ENCODE measurements at places on chromosomes 16 and 17.

DNA sequence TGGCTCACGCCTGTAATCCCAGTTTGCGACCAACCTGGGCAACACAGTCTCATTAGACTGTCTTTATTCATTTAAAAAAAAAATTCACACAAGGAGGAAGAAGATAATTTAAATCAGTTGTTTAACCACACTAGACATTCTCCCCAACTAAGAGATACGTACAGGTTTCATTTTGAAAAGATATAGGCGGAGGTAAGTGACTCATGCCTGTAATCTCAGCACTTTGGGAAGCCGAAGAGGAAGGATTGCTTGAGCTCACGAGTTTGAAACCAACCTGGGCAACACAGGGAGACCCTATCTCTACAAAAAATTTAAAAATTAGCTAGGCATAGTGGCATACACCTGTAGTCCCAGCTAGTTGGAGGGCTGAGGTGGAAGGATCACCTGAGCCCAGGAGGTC lies 5.3 kb downstream of the CMTM4 start:
- no peak for DNase-seq

GRCh38 chr16:60329108-60329507 lies 1595.0 kb upstream of the GOT2 start:
- DNase-seq = no peak

DNA sequence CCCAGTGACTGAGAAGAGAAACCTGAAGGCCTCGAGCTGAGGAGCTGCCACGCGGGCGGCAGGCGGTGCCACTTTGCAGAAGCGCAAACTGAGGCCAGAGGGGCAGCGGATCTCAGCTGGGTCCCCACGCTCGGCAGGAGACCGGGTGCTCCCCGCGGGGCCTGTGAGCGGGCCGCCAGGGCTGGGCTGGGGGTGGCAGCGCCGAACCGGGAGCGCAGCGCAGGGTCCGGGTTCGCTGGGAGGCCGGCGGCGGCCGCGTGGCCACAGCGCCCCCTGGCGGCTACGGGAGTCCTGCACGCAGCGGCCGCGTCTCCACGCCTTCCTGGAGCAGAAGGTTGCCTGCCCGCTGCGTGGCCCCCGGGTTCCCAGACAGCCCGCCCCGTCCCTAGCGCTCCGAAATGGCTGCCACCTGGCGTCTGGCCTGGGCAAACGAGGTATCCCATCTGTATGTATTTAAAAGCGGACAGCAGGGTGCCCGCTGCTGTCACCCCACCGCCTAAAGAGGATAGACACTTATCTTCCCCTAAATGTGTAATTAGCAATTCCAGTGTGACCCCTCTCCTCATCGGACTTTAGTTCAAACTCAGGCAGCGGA lies 96.1 kb upstream of the CDH5 start:
- peak; percentile 36 for DNase-seq

GRCh38 chr17:50361561-50362480 lies 11.2 kb downstream of the MRPL27 start:
- peak; percentile 52 for DNase-seq

- no peak for DNase-seq
These were observed 32.7 kb downstream of the DBNDD1 start for GRCh38 chr16:89986600-89986999.

GRCh38 chr16:1470481-1471251 lies 4.2 kb downstream of the CLCN7 start:
- DNase-seq = no peak

- no peak for DNase-seq
These were observed 193.7 kb upstream of the TBX2 start for GRCh38 chr17:61205931-61206330.

GRCh38 chr16:84531671-84532111 lies 27.2 kb upstream of the MEAK7 start:
- DNase-seq = no peak

DNA sequence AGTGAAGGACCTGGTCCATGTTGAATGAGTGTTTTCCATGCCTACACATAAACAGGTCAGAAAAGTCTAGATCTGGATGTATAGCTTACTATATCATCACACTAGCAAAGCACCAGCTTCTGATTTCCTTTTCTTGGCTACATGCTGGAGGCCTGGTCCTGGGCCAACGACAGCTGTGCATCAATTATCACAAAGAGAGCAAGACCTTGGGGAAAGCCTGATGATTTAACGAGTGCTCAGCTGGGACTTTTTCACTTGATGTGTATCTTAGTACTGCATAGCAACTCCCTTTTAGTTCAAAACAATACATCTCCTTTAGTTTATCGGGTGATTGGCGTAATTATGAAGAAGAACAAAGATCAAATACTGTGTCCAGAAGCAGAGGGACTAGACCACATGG lies 358.2 kb downstream of the KIF2B start:
- DNase-seq = no peak

GRCh38 chr16:49782405-49782804 lies 73.5 kb downstream of the ZNF423 start:
- DNase-seq = no peak

GRCh38 chr16:1610899-1611632 lies 806 bp downstream of the IFT140 start:
- no peak for DNase-seq

DNA sequence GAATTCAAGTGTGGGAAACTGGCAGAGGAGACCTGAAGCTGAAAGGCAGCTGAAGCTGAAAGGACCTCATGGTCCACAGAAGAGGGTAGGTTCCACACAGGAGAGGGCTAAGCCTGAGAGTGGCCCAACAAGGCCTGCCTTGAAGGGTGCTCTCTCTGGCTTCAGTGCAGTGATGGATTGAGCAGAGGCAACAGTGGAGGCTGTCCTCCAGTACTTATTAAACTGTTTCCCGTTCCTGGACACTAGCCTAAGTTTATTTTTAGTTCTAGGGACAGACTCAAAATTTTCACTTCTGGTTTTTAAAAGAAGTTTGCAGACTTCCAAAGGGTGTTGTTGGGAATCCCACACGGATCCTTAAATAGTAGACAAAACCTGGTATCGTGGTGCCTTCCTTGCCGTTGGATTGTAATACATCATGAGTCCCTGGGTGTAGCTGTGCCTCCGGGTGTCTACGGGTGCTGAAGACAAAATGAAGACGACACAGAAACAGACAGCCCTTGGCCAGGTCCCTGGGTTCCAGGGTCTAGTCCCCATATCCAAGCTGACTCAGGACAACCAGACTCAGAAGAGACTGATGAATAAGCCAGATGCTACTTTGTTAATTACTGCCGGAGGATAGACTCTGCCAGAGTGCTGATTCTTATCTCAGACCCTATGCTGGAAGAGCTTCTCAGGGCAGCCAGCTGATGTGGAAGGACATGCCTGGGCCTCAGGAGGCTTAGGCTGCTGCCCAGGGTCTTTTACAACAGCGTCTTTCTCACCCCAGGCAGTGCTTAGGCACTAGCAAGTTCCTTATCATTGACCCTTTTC lies 7.1 kb upstream of the CMTM4 start:
- DNase-seq = no peak

DNA sequence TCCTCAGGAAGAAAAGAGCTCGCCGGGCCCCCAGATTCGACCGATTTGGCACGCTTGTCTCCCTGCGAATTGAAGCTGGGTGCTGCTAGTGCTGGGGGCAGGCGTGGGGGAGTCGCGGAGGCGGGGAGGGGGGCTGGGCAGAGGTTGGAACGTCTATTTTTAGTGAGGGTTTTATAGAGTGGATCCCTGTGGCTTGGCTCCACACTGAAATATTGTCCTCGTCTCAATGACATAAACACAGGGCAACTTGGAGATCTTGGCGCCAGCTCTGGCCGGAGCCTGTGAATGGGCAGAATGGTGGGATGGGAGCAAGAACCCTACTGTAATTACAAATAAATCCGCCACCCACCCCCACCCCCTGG lies 15.7 kb upstream of the NOG start:
- DNase-seq = no peak

- DNase-seq = no peak
These were observed 24.0 kb downstream of the PRKCB start for GRCh38 chr16:23859713-23860269.

DNA sequence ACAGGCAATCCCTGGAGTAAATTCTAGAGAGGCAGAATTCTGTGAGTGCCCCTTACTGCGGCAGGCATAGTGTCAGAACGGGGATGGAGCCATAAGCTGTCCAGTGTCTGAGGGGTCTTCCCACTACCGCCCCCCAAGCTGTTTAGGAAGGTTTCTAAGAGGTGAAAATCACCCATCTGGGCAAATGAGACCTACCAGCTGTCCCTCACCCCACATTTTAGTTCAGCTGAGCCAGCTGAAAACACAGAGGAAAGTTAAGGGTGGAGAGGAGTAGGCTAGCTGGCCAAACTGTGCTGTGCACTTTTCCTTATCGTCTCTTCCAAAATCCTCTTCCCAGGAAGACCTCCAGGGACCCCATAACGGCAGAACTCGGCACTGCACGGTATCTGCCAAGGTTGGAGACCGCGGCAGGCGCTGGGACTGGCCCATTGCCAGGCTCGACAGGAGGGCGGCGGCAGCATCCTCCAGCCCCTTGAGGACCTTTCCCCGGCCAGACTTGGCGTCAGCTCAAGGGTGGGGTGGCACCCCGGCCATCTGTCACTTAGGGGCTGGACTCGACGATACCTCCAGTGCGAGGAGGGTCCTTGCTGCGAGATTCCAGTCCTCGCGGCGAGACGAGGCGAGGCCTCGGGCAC lies 955 bp downstream of the ACLY start:
- peak; percentile 40 for DNase-seq
